Endodermal cell (in vitro differentiated cells): ENCODE measurements at places on chromosomes 2 and 18. TPM values are rescaled to one million over a fixed set of nuclear protein-coding genes. Genes with fewer than 3 reads are reported as not detected.

DNA sequence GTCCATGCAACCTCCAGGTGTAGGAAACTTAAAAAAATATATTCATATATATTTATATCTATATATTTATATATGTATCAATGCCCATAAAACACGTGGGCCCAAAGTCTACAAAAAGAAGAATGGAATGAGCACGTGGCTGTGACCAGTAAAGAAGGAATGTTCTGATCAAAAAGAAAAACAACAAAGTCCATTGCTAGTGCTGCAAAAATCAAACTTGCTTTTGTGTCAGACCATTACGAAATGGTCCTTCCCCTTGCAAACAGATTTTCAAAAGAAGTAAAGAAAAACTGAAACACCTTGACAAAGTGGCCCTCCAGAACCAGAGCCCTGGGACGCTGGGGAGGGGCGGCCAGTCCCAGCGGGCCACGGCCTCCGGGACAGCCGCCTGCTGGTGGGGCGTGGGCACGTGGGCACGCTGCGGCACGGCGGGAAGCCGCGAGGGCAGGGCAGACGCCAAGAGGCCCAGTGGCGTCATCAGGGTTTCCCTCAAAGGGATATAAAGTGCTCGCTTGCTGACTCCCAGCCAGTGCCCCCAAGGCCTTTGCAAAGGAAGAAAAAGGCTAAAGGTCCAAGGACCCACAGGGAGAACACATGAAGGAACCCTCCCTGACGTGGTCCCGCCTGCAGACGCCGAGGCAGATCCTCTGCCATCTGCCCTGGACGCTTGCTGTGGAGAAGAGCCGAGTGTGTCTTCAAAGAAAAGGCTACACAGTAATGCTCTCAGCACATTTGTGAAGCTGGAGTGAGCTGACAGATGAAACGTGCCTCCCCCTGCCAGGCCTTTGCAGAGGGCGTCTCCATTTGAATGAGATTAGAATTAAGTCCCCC, 201.8 kb downstream of the TWIST2 start:
- DNase-seq, result no peak

DNA sequence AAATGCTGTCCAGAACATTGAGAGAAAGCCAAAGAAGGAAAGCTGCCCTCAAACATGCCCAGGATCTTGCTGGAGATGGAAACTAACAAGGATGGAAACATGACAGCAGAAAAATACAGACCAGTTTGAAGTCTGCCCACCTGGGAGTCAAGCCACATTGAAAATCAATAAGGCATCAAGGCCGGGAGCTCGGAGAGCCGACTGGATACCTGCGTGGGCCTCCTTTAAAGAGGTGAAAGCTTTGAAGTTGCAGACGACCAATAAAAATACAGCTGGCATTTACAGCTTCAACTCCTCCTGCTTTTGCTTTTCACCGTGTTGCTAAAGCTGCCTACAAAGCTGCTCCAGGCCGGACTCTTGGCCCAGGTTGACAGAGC, 279.7 kb downstream of the SRBD1 start:
- no peak for DNase-seq

- DNase-seq, result no peak
These were observed 47.6 kb downstream of the HNRNPLL start for GRCh38 chr2:38554973-38555595.

AQP4 gene
- total RNA-seq, result 2.0 and 2.1 TPM in 2 replicates

DNA sequence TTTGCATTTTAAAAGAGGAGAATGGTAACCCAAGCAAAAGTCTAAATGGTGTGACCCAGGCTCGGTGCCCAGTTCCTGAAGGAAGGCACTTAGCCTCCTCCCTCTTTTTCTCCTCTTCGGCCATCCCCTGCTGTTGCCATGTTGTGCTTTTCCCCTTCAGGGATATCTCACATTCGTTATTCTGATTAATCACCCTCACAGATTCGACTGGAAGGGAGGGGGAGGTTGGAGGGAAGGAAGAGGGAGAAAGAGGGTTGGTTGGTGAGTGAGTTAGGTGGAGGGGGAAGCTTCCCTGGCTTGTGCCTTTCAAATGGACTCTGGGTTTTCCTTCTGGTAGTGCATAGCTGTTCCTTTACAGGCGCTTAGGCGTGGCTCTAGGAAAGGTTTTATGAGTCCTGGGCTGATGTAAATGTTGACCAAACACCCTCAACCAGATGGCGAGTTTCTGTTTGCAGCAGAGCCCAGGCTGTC, 39.0 kb upstream of the LYPD6B start:
- DNase-seq, result peak; percentile 70

- no peak for DNase-seq
These were observed 334.7 kb upstream of the CELF4 start for GRCh38 chr18:37900326-37900725.

SGPP2 gene
- 0.11 TPM in 1 of 2 replicates, not detected in the other for total RNA-seq

NETO1 gene
- 6.5 to 12.8 TPM (median 11.2 TPM) in 3 replicates for total RNA-seq
